Bone marrow (tissue), 2 donors: ENCODE measurements at places on chromosomes 16 and 17.

GRCh38 chr16:20410121-20410723, 888 bp downstream of the ACSM5 start:
- no peak for DNase-seq

GRCh38 chr17:21196126-21196525, 17.8 kb downstream of the TMEM11 start:
- no peak for DNase-seq

GRCh38 chr16:30951750-30952149, 2.9 kb downstream of the ORAI3 start:
- DNase-seq: no peak

DNA sequence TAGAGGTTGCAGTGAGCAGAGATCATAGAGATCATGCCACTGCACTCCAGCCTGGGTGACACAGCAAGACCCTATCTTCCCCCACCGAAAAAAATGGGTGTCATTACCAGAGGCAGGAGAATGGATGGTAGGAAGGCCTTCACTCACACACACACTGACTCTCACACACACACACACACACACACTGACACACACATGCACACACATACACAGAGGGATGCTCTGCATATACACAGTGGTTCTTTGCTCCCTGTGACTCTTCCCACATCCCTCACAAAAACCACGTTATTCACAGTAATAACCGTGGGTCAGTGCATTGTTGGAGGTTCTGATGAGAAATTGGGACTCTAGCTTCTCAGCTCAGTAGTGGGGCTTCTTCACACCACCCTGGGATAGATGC, 300.2 kb upstream of the N4BP1 start:
- DNase-seq: no peak

GRCh38 chr17:62101515-62101914, 36.4 kb upstream of the MED13 start:
- no peak for DNase-seq

DNA sequence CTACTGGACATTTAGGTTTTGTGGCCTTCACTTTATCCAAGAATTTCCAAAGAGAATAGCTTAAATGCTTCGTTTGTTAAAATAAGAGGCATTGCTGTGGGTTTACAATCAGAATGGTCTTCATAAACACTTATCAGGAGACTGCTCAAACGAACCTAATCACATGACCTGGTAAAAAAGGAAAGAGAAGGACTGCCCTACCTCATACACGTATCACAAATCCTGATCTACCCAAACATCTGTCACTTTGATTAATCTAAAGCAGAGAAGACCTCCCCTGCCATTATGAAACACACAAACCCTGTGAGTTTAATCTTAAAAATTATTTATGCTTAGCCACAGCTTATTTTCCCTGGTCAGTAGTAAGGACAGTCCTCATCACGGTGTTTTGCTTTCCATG, 76.6 kb downstream of the PARN start:
- no peak for DNase-seq

GRCh38 chr17:81954131-81955057, 6.6 kb downstream of the NOTUM start:
- no peak for DNase-seq

GRCh38 chr17:74008196-74008595, 195.3 kb upstream of the RPL38 start:
- peak; percentile 59 for DNase-seq

DNA sequence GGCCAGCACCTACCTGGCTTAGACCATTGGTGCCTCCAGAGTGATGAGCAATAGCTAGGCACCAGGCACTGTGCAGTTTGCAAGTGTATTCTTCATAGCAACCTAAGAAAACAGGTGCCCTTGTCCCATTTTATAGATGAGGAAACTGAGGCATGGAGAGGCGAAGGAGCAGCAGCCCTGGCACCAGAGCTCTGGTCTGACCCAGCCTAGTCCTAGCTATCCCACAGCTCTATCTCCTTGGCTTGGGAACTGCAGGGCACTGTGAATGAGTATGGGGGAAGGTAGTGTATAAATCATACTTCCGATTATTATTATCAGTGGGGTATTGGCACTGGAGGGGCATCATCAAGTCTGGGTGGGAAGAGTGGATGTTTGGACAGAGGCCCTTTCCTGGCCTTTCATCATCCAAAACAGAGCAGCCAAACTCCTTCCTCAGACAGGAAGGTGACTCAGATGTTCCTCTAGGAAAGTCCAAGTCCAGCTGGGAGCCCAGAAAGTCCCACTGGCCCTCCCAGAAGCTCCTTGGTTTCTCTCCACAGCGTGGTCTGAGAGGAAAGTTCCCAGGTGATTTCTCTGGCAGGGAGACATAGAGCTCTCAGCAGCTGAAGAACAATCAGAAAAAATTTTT, 32.0 kb upstream of the PLLP start:
- no peak for DNase-seq

DNA sequence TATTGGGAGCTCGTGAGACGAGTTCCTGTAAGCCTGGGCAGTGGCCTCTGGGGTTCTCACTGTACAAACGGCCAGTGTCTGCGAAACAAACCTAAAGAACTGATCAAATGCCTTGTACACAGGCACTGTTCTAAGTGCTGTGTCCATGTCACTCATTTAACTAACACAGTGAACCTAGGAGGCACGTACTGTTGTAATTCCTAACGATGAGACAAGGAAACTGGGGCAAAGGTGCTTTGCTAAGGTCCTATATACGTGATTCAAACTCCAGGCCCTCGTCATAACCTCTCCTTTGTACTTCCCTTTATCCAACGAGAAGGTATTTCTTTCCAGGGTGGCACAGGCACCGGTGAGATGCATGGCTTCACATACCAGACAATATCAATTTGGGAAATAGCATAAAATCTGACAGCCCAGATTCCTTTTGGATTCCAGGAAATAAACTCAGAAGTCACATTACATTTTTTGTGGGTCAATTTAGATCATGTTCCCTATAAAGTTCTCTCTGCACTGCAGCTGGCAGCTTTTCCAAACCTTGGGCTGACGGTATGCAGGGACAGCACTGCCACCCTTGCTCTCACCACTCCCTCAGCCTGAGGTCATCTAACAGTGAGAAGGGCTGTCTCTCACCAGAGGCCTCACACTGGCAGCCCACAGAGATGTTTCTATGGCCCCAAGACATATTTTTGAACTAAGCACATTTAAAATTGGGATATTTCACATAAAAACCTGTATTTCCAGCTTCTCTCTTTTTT, 18.3 kb downstream of the GLYR1 start:
- no peak for DNase-seq

DNA sequence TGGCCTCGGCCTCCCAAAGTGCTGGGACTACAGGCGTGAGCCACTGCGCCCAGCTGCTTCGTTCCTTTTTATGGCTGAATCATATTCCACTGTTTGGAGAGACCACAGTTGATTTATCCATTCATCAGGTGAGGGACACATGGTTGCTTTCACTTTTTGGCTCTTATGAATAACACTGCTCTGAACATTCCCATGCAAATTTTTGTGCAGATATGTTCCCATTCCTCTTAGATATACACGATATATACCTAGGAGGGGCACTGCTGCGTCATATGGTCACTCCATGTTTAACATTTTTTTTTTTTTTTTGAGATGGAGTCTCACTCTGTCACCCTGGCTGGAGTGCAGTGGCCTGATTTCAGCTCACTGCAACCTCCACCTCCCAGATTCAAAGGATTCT, 13.9 kb upstream of the GLIS2 start:
- DNase-seq: no peak

GRCh38 chr17:27384726-27385125, 71.5 kb upstream of the KSR1 start:
- DNase-seq: no peak

GRCh38 chr17:10610884-10611283, 46.2 kb downstream of the MYH3 start:
- DNase-seq: no peak

- peak; percentile 55 for DNase-seq
Measured at GRCh38 chr17:58329035-58329809, 627 bp upstream of the TSPOAP1 start.

GRCh38 chr17:45293413-45294211, 23.2 kb downstream of the MAP3K14 start:
- DNase-seq: peak; percentile 46

- no peak for DNase-seq
Measured at GRCh38 chr17:72587773-72588511, 467.1 kb downstream of the SOX9 start.

DNA sequence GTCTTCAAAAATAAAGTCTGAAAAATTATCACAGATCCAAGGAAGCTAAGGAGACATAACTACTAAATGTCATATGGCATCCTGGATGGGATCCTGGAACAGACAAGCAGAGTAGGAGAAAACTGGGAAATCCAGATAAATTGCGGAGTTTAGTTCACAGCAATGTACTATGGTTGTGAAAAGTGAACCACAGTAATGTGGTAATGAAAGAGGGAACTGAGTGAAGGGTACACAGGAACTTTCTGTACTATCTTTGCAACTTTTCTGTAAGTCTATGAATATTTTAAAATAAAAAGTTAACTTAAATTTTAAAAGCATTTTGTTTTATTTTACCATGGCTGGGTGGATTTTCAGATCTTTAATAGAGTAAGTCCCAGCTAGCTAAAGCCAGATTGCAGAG, 16.3 kb downstream of the SLFN12L start:
- DNase-seq: no peak

DNA sequence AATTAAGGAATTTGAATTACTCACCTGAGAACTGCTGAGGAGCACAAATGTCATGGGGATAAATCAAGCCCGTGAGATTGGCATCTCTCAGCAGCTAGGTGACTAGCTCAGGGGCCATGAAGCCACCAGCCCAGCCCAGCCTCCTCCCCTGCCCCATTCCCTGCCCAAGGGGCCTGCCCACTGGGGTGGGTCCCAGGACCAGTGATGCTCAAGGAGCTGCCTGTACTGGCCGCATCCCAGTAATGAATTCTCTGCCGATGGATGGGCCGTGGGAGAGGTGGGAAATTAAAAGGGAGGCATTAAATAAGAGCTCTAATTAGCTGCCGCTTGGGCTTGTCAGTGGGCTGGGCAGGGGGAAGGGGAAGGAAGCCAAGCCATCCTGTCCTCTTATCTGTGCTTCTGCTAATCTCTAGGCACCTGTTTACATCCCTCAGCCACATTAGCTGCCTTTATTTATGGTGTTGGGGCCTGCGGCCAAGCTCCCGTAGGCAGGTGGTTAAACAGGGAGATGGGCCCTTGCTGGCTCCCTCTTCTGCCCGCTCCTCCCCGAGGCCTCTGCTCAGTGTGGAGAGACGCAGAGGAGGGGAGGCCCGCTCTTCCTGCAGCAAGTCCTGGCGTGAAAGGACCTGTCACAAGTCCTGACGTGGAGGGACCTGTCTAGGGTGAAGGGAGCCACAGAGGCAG, 48.8 kb downstream of the PIPOX start:
- no peak for DNase-seq

GRCh38 chr17:40850293-40850972, 16.6 kb downstream of the KRT12 start:
- no peak for DNase-seq

- no peak for DNase-seq
Measured at GRCh38 chr17:78716292-78716691, 65.8 kb downstream of the CYTH1 start.

DNA sequence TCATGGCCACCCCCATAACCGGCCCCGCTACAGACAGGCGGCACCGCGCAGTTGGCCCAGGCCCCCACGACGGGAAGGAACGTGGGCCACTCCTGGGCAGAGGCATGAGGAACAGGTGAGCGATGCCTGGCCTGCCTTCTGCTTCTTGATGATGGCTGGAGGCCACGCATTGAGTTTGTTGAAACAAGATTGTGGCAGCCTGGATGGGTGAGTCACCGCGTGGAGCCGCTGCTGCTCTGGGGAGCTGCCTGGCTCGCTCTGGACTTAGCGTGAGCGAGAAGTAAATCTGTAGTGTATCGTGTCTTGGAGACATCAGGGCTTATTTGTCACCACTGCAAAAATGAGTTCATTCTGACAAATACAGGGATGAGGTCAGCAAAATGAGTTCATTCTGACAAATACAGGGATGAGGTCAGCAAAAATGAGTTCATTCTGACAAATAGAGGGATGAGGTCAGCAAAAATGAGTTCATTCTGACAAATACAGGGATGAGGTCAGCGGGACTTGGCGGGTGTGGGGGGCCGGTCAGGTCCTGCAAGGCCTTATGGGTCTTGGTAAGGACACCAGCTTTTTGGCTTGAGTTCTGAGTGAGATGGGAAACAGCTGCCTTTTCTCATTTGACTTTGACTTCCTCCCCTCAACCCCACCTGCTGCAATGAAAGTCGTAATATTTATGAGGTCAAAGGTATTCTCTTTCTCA, 93.0 kb downstream of the SEC14L1 start:
- peak; percentile 16 for DNase-seq

GRCh38 chr16:56320056-56320455, 105.3 kb downstream of the AMFR start:
- no peak for DNase-seq

DNA sequence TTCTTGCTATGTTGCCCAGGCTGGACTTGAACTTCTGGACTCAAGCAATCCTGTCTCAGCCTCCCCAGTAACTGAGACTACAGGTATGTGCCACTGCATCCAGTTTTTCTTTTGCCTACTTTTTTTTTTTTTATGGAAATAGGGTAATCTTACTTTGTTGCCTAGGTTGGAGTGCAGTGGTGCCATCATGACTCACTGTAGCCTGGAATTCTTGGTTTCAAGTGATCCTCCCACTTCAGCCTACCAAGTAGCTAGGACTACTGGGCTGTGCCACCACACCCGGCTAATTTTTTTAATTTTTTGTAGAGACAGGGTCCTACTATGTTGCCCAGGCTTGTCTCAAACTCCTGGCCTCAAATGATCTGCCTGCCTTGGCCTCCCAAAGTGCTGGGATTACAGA, 10.0 kb downstream of the LRRC36 start:
- no peak for DNase-seq

GRCh38 chr16:16945207-16945606, 525.6 kb downstream of the XYLT1 start:
- DNase-seq: no peak

DNA sequence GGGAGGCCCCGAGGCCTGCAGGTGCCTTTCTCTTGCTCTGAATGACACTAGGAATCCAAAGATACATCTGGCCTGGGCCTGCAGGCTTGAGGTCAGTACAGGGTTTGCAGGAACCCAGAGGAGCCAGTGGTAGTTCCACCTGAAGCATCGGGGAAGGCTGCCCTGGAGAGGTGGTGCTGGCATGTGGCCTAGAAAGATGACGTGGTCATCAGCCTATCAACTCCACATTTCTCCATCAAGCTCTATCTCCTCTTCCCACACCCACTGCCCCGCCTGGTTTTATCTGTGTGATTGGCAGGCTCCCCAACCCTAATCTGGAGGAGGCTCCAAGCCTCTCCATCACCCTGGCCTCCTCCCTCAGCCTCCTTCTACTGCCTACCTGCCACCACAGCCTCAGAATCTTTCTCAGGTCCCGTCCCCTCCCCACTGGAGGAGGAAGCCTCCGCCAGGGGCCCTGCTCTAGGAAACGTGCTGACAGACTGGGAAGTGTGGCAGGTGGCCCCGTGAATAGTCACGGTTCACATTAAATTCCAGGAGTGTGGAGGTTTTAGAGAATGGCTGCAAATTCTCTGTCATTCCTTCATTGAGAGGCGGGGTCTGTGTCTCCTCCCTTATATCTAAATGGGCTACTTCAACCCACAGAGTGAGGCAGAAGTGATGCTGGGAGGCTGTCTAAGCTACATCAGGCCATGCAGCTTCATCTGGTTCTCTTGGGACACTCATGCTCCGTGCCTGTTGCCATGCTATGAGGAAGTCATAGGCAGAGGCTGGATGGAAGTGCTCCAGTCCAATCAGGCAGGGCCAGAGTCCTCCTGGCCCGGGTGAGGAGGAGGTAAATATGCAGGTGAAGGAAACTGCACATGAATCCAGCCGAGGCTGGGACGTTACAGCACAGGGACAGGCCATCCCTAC, 11.4 kb upstream of the MAP2K3 start:
- DNase-seq: no peak
